ENCODE measurements at places on chromosomes 16 and 17. TPM values are rescaled to one million over a fixed set of nuclear protein-coding genes. Genes with fewer than 3 reads are reported as not detected.

DNA sequence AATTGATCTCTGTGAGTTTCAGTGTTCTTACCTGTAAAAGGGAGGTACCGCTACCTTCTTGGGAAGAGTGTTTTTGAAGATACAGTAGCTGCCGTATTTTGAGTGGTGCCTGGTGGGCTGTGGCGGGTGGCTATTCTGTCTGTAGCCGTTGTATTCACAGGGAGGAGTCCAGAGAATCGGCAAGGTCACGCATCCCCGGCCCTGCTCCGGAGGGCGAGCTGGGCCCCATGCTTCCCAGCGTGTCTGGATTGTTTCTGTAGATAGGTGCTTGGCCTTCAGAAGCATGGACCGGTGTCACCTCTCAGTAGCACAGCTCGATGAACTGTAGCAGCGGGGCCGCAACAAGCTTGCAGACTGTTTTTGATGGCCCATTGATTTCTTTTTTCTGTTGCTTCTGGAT lies 295.6 kb downstream of the CPPED1 start:
- no peak for DNase-seq

- peak; percentile 95 for DNase-seq
Measured at GRCh38 chr16:66872943-66873684, 7.2 kb upstream of the PDP2 start.

- DNase-seq, result no peak
Measured at GRCh38 chr16:64278196-64278595, 843.7 kb downstream of the CDH11 start.

DNA sequence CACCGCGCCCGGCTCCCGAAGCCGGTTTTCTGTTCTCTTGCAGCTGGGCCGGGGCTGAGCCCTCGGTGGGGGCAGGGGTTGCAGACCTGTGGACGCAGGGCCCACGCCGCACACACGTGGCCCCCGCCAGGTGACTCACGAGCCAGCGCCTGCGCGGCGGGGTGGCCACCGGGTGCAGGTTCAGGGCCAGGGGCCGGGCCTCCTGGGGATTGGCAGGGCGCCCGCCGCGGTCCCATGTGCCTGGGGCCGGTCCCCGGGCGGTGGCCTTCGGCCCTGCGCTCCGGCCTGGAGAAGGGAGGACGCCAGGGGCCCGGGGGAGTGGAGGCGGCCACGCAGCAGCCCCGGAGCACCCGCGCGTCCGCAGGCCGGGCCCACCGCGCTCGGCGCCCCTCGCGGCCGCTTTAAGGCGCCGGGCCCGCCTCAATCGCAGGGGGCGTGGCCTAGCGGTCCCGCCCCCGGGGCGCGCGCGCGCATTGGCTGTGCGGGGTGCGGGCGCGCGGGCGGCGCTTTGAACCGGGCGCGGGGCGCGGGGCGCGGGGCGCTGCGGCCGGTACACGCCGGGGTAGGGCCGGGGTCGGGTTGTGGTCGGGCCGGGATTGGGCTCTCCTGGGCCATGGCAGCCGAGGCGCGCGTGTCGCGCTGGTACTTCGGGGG lies at the start of gene SLC25A10:
Gene SLC25A10 (plus strand): TSS at position 471 of the 654 bp plus-strand sequence. CDS start 143 bp downstream, at position 614.
- peak; percentile 78 for DNase-seq

DNA sequence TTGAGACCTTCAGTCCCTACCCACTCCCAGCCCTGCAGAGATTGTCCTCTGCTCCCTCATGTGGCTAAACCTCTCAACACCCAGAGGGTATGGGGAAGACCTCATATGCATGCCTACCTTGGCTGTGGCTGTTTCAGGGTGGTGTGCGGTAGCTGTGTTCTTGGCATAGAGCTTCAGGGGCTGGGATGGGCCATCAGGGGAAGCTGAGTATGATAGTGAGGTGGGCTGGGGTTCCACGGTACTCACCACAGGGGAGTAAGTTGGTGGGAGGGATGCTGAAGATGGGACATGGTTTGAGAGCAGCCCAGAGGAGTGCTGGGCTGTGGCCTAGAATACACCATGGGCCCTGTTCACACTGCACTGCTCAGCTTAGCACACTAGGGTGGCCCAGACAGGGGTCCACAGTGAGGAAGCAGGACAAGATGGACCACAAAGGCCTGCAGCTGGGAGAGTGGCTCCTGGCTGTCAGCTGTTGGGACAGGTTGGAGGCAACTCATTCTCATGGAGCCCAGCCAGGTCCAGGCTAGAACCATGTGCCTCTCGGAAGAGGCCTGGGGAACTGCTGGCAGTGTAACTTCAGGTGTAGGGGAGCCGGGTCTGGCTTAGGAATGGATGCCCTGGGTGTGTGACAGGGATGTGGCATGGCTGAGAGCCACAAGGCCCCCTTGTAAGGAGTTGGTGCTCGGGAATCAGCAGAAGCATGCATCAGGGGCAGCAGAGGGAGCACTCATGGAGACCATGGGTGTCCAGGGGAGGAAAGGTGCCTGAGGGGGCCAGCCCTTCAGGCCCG lies 3.1 kb downstream of the MFAP4 start:
- no peak for DNase-seq

DNA sequence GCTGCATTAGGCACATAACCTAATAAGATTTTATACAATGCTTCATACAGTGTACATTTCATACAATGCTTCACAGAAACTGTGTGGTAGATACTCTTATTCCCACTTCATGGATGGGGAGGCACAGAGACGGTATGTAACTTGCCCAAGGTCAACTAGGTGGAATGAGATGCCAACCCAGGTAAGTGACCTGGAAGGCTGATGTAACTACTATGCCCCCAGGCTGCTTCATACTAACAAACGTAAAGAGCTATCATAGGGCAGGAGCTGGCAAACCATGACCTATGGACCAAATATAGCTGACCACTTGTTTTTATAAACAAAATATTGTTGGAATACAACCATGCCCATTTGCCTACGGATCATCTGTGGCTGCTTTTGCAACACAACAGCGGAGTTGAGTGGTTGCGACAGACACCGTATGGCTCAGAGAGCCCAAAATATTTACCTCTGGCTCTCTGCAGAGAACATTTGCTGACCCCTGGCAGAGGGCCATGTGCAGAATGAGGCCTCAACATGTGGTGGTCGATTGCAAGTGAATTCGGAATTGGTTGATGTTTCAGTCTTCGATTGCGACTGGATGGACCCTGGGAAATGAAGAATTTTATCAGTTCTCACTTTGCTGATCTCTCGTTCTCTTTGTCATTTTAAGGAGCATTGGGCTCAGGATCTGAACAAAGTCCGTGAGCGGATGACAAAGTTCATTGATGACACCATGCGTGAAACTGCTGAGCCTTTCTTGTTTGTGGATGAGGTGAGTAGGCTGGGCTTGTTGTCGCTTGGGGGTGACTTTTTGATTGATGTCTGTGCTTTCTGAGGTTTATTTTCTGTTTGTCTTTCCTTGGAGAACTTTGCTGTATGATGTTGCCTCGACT lies 109.7 kb downstream of the PLCG2 start:
- no peak for DNase-seq

DNA sequence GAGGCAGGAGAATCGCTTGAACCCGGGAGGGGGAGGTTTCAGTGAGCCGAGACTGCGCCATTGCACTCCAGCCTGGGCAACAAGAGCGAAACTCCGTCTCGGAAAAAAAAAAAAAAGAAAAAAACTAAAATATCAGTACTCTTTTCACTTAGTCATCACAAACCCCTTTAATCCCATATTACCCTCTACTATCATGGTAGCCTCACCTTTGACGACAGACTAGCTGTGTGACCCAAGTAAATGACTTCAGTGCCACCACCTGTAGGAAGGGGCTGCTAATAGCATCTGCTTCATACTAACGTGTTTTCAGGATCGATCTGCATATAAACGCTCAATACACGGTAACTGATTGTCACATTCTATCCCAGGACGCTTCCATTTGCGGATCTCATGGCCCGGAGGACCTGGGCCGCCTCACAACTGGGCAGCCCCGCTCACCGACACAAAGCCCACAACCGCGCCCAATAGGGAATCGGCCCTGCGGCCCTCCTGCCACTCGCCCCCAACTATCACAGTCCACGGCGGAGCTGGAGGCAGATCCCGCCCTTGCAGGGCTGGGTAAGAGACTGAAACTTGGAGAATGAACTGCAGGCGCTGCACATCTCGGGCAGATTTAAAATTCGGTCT lies 1.1 kb upstream of the ZNF263 start:
- peak; percentile 82 for DNase-seq

DNA sequence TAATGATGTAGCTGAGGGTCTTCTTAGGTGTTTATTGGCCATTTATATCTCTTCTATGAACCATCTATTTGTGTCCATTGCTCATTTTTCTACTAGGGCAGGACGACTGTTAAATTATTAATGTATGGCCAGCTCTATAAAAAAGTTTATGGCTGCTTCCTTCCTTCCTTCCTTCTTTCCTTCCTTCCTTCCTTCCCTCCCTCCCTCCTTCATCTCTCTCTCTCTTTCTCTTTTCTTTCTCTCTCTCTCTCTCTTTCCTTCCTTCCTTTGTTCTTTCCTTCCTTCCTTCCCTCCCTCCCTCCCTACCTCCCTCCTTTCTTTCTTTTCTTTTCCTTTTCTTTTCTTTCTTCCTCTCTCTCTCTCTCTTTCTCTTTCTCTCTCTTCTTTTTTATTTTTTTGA lies 17.2 kb upstream of the NDEL1 start:
- no peak for DNase-seq

GRCh38 chr17:78959803-78960202 lies 19.9 kb downstream of the LGALS3BP start:
- DNase-seq, result peak; percentile 31

GRCh38 chr17:5419959-5420653 lies at the start of gene RPAIN:
RPAIN (plus strand) TSS chr17:5420182; CDS start chr17:5420211, 29 bp downstream.
- DNase-seq, result peak; percentile 94

- no peak for DNase-seq
Measured at GRCh38 chr17:78790552-78790951, 8.5 kb upstream of the CYTH1 start.

DNA sequence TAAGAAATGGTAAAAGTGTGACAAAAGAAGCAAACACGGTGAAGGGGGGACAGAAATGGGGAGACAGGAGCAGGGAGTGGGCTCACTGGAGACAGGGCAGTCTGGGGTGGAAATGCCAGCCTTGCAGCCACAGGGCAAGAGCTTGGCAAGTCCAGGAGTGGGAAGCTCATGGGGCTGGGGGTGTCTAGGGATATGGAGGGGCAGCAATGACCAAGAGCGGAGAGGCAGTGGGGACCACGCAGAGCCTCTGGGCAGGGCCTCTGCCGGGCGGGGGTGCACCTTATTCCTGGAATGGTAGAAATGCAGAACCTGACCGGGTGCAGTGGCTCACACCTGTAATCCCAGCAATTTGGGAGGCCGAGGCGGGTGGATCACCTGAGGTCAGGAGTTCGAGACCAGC lies 12.6 kb downstream of the SLC5A10 start:
- DNase-seq, result no peak

- DNase-seq, result no peak
Measured at GRCh38 chr17:71224824-71225575, 895.8 kb upstream of the SOX9 start.

The KCNJ18 gene
- not detected for total RNA-seq

The NACA2 gene
- not detected for total RNA-seq

The FA2H gene
- 25.1 TPM for total RNA-seq

The PLCG2 gene
- total RNA-seq, result 5.4 TPM

The CACNA1H gene
- 43.3 TPM for total RNA-seq

The HSBP1 gene
- 230 TPM for total RNA-seq

The FCSK gene
- total RNA-seq, result 6.5 TPM

The ADGRG1 gene
- total RNA-seq, result 0.57 TPM

The LPCAT2 gene
- 2.8 TPM for total RNA-seq

The KCNJ12 gene
- total RNA-seq, result 0.29 TPM
